Breast epithelium (tissue), 4 donors: ENCODE measurements at places on chromosomes 3 and 15. TPM values are rescaled to one million over a fixed set of nuclear protein-coding genes. Genes with fewer than 3 reads are reported as not detected.

GRCh38 chr3:196639483-196640296 lies at the start of gene NRROS:
TSS of gene NRROS (plus strand) at chr3:196639694. CDS start at chr3:196654540, 14,846 bp downstream.
- peak within 1 kb of the TSS; percentile 41 for H3K27ac ChIP-seq

DNA sequence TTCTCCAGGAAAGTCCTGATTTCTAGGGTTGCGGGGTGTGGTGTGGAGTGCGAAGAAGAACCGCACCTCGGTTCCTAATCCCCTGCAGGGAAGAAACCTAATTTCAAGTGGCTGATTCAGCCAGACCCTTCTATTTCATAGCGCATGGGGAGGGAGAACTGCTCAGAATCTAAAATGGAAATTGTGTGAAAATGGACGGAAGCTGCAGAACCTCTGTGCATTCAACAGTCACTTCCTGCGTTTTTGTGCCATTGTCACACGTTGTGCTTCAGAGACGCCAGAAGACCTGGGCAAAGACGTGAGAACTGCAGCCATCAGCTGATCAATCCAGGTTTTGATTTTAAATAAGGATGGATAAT lies 1.2 kb downstream of the SIDT1 start:
- no peak for DNase-seq
- H3K4me1 ChIP-seq = no peaks in the 10 kb centered on the region
- H3K27me3 ChIP-seq = peaks cover 8% of the 10 kb centered on the region
- peak overlapping the region; percentile 68 for H3K27ac ChIP-seq
- H3K36me3 ChIP-seq = no peaks in the 10 kb centered on the region
- peak overlapping the region; percentile 83 for H3K4me3 ChIP-seq

- peak overlapping the region; percentile 91 for H3K27ac ChIP-seq
- H3K36me3 ChIP-seq = no peaks in the 10 kb centered on the region
- no peak overlapping the region for H3K4me3 ChIP-seq
- peaks cover 5% of the 10 kb centered on the region for H3K4me1 ChIP-seq
- DNase-seq = no peak
These were observed 289.6 kb downstream of the UACA start for GRCh38 chr15:70473581-70474370.

- H3K4me1 ChIP-seq = no peaks in the 10 kb centered on the region
- no peak overlapping the region for H3K4me3 ChIP-seq
- DNase-seq = no peak
- H3K36me3 ChIP-seq = no peaks in the 10 kb centered on the region
These were observed 32.8 kb upstream of the TOPBP1 start for GRCh38 chr3:133694288-133695268.

Gene SLC51A
- not detected for total RNA-seq

DNA sequence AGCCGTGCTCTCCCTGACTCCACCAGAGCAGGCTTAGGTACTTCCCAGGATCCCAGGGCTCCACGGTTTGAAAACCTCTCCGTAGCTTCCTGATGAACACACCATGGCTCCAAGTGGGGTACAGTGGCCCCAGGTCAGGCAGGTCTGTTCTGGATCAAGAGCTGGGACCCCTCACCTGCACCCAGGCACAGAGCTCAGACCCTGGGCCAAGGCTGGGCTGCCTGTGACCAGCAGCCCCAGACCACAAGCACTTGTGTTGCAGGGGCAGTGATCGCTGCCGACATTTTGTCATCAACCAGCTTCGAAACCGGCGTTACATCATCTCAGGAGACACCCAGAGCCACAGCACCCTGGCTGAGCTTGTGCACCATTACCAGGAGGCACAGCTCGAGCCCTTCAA lies 5.3 kb downstream of the SH2D7 start:
- no peaks in the 10 kb centered on the region for H3K36me3 ChIP-seq
- H3K27ac ChIP-seq = no peak overlapping the region
- no peaks in the 10 kb centered on the region for H3K27me3 ChIP-seq
- H3K4me1 ChIP-seq = no peaks in the 10 kb centered on the region
- DNase-seq = peak; percentile 27
- H3K4me3 ChIP-seq = no peak overlapping the region

- H3K36me3 ChIP-seq = no peaks in the 10 kb centered on the region
- peak overlapping the region; percentile 65 for H3K27ac ChIP-seq
- peak; percentile 39 for DNase-seq
These were observed 27.6 kb downstream of the HDAC11 start for GRCh38 chr3:13507570-13508339.

Gene LMAN1L
- total RNA-seq = not detected

- H3K4me3 ChIP-seq = no peak overlapping the region
- no peaks in the 10 kb centered on the region for H3K27me3 ChIP-seq
These were observed 20.6 kb downstream of the ACKR2 start for GRCh38 chr3:42829628-42830436.

Gene BFSP2
- total RNA-seq = not detected

GRCh38 chr3:158617982-158618875 lies 26.1 kb upstream of the GFM1 start:
- DNase-seq = no peak
- no peaks in the 10 kb centered on the region for H3K4me1 ChIP-seq
- H3K27me3 ChIP-seq = no peaks in the 10 kb centered on the region
- H3K4me3 ChIP-seq = no peak overlapping the region

DNA sequence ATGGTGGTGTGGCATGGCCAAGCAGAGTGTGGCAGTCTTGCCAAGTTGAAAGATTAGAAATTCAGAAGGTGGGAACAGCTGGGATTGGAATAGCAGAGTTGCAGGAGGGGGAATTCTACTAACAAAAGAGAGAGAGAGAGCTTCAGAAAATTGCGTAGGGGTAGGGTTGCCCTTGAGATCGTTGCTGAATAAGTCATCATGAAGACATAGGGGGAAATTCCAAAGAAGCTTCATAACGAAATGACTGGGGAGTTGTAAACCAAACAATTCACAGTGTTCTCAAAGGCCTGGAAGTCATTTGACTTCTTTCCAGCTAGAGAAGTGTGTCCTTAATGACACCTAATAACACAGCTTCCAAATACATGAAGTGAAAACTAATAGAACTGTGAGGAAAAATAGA lies 26.3 kb upstream of the TIPARP start:
- H3K4me3 ChIP-seq = no peak overlapping the region
- no peaks in the 10 kb centered on the region for H3K36me3 ChIP-seq
- no peak for DNase-seq
- no peaks in the 10 kb centered on the region for H3K27me3 ChIP-seq
- no peaks in the 10 kb centered on the region for H3K4me1 ChIP-seq

Gene VIPR1
- 40.2 TPM for total RNA-seq

Gene CMSS1
- 16.1 TPM for total RNA-seq

Gene SRGAP3
- 19.0 TPM for total RNA-seq

DNA sequence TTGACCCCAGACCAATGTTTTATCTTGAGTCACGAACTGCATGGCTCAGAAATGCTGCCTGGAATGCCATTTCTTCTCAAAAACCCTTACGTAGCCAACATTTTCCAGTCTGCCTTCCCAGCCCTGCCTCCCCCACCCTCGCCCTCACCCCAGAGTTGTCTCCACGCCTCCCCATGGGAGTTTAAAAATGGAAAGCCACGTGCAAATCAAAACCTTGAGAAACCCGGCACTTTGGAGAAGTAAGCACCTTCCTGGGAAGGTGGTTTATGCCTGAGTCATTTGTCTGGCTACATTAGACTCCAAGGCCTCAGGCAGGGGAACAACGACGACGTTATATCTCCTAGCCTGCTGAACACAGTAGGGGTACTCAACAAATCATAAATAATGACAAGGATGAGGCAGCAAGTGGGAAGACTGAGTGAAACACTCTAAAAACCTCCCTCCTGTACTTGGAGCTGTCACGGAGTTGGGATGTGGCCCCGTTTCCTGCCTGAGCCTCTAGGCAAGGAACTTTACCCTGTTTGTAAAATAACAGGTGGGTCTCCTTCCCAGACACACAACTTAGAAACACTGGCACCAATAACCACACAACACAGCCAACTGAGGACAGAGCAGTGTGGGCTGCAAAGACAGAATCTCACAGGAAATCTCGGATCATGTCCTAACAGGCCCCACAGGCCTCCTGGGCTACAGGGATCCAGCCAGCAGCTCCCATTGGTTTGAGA lies 179.1 kb downstream of the NTRK3 start:
- H3K27ac ChIP-seq = peak overlapping the region; percentile 50
- no peak for DNase-seq
- H3K36me3 ChIP-seq = no peaks in the 10 kb centered on the region
- no peak overlapping the region for H3K4me3 ChIP-seq
- H3K27me3 ChIP-seq = no peaks in the 10 kb centered on the region

DNA sequence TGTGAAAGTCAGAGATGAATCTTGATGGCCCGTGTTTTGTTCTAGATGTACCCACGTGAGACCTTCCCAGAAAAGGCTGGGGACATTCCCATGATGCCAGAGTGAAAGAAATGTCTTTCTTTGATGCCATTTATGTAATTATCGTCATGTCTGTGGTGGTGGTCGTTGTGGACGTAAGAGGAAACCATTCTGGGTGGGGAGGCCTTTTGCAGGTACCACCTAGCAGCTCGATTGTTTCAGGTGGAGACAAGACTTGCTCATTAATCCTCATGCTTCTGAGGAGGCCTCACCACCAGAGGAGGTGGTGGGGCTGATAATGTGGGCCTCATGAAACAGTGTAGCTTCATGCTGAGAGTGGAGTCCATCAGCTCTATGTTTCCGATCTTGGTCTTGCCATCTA lies 58.1 kb upstream of the USP3 start:
- H3K4me3 ChIP-seq = no peak overlapping the region
- H3K27ac ChIP-seq = no peak overlapping the region
- H3K36me3 ChIP-seq = no peaks in the 10 kb centered on the region
- DNase-seq = no peak
